ENCODE measurements at places on chromosomes 4 and X. TPM values are rescaled to one million over a fixed set of nuclear protein-coding genes. Genes with fewer than 3 reads are reported as not detected.

DNA sequence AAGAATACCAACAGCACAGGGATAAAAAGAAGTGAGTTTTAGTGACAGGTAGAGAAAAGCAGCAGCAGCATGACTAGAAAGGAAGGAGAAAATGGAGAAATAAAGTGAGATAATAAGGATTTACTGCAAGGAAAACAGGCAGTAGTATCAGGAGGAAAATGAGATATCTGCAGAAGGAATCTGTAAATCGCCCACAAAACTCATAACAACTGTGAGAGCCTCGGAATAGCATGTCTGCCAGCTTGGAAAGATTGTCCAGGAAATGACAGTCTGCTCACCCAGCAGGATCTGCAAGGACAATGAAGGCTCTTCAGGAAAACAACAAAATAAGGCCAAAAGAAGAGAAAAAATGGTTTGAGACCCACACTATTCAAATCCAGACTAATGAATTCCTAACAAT is 47.4 kb downstream of the CXXC4 start:
- no peak for DNase-seq

DNA sequence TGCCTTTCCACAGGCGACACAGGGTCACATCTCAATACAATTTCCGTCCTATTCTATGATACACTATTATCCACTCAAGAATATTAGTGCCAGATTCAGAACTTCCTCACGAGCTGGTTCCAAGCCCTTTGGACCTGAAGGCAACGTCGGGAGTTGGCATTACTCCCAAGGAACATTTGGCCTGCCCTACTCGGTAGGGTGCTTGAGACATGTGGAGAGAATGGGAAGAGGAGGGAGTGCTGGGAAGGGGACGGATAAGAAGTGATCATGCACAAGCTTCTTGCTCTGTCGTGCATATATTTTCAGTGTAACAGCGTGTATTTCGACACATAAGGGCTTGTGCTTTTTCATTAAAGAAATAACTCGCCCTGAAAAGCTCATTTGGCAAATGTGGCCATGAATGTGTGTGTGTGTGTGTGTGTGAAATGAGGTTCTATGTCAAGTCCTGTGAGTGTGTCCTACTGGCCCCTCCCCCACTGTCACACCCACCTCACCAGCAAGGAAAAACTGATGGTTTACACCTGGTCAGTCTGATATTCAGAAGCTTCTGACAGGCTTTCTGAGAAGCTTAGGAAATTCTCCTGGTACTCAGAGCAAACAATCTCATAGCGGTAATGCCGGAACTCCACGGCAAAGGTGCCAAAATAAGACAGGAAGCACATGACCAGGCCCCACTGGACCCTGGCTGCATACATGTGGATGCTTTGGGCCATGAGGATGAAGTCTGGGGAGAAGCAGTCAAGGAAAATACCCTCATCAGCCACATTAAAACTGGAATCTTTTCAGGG is 54.8 kb downstream of the ENOPH1 start:
- DNase-seq: no peak

GRCh38 chr4:10288830-10289537 is 168.2 kb downstream of the ZNF518B start:
- no peak for DNase-seq

- no peak for DNase-seq
Measured at GRCh38 chr4:106707776-106708463, 328.2 kb downstream of the DKK2 start.

The CCNA2 gene
- 34.3 TPM for total RNA-seq
